Renal cortex interstitium (tissue), 15 donors: ENCODE measurements at places on chromosomes 2 and 18.

GRCh38 chr18:617970-618504 lies 21.2 kb downstream of the CLUL1 start:
- no peak for DNase-seq

DNA sequence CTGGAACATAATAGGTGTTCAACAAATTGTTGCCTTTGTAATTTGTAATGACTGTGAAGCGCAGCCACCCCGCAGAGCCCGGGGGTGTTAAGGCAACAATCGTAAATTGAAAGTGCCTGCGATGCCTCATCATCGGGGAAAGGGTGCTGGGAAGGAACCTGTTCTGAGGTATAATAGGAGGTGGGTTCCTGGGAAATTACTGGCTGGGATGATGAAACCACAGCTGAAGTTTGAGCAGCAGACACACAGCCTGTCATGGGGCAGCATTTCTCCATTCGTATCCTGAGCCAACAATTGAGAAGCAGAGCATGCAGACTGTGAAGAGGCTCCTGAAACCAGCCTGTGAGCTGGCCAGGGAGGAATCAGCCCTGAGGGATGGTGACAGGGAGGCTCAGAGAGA lies 404.0 kb upstream of the MYT1L start:
- no peak for DNase-seq

DNA sequence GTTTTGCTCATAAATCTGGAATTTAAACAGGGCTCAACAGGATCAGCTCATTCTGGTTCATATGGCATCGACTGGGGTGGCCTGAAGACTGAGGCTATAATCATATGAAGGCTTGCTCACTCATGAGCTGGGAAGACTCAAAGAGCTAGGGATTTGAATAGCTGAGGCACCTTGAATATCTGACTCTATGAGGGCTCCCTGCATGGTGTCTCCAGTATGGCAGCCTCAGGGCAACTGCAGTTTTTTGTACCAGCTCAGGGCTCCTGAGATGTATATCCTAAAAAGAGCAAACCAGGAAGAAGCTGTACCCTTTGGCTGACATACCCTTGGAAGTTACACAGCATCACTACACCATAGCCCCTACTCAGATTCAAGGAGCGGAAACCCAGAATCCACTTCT lies 15.3 kb upstream of the GPR39 start:
- no peak for DNase-seq

GRCh38 chr2:6072276-6072675 lies 380.1 kb downstream of the SOX11 start:
- DNase-seq, result no peak

- no peak for DNase-seq
These were observed 29.8 kb downstream of the EPC2 start for GRCh38 chr2:148674063-148675020.

- no peak for DNase-seq
These were observed 8.4 kb upstream of the IER3IP1 start for GRCh38 chr18:47184419-47185050.

- DNase-seq, result no peak
These were observed 91.5 kb upstream of the NOSTRIN start for GRCh38 chr2:168710754-168711467.

DNA sequence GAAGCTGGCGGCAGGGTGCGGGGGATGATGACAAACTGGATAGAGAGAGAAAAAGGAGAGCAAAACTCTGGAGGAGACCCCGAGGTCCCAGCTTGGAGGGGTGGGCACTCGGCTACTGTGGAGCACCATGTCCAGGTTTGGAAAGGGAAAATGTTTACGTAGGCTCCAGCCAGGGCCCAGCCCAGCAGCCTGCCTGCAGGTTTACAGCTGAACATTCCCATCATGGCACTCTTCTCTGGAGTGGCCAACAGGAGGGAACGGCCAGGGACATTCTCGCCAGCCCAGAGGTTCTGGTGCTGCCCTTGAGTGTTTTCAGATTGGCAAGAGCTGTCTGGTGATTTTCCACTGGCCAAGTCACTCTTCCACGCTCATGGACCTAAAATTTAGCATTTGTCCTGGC lies 262.9 kb upstream of the TCF4 start:
- no peak for DNase-seq

DNA sequence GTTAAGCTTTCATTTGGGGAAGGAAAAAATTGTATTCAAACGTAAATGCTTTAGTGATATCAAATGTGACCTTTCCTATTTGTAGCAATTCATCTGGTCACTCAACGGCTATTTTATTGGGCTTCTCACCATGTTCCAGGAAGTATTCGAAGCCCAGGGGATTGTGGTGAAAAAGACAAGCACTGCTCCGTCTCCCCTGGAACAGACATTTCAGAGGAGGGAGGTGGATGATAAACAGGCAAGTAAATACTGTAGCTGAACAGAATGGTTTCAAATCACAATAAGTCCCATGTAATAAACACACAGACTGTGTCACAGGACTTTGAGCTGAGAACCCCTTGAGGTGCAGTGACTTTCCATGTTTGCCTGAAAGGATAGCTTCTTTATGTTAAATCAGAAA lies 464.7 kb upstream of the HNRNPA3 start:
- peak; percentile 34 for DNase-seq

- DNase-seq, result no peak
These were observed 594 bp downstream of the ITM2C start for GRCh38 chr2:230865307-230865765.

DNA sequence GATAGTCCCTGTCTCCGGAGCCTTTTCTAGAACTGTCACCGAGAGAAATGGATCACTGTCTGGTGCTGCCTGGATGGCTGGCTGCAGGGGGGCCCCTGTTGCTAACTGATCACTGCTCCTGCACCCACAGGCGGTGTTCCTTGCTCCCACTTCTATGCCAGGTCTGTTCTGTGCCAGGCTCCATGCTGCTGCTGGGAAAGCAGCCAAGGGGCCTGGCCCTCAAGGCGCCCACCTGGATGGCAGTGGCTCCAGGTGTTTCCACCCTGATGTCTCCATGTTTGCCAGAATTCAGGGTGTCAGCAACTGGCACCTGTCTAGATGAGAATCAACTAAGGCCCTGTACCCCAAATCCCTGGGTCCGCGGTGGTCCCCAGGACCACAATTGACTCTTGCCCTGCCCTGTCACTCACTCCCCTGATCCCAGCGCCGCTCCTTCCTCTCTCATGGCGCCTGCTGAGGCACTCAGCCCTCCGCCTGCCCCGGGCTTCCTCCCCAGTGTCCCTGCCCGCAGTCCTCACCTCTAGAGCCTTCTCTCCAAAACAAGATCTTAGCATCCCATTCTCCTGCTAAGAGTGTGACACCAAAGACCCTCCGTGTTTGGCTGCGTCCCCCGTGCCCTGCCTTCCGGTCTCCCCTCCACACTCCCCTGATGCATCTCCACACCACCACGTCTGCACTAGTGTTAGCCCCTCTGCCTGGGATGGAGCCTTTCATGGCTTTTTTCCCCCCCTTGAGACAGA lies 72.5 kb upstream of the OTOF start:
- DNase-seq, result no peak

DNA sequence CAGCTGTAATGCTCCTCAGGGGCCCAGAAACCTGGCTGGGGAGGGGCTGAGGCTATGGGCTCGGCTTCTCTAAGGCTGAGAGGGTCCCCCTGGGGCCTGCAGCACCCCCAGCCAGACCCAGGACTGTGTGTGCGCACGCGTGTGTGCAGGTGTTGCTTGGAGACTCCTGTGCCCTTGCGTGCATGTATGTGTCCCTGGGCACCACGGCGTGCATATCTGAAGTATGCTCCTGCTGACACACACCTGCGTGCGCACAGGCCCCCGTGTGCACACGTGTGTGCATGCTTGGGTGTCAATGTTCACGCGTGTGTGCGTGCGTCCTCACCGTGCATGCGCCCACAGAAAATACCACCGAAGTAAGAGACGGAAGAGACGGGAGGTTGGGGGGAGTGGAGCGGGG lies 14.9 kb upstream of the ECEL1 start:
- no peak for DNase-seq

- DNase-seq, result no peak
These were observed 58.8 kb downstream of the FECH start for GRCh38 chr18:57527556-57528229.

GRCh38 chr2:80028584-80028983 lies 276.0 kb downstream of the LRRTM1 start:
- DNase-seq, result no peak

- no peak for DNase-seq
These were observed 96.2 kb downstream of the MEIS1 start for GRCh38 chr2:66531155-66531554.

DNA sequence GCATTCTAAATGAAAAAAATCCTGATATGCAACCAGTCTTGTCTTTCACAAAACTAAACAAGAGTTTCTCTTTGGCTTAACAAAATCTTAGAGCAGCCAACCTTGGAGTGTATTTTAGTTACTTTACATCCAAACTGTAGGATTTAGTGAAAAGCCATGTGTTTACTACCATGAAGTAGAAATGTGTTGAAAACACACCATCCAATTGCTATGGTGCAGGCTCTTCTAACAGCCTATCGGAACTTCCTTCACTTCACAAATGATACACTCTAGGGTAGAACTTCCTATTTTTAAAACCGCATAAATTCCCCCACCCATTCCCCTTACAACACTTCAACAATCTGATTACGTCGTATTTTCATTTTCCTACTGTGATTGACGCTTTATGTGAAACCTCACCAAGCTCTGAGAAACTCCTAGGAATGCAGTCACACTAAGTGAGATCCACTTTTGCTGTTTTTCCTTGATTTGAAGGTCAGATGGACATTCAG lies 74.4 kb upstream of the MAP4K4 start:
- no peak for DNase-seq

GRCh38 chr2:225022188-225022587 lies 20.1 kb downstream of the DOCK10 start:
- no peak for DNase-seq

GRCh38 chr2:133235968-133236367 lies 332.3 kb downstream of the NCKAP5 start:
- DNase-seq, result no peak

DNA sequence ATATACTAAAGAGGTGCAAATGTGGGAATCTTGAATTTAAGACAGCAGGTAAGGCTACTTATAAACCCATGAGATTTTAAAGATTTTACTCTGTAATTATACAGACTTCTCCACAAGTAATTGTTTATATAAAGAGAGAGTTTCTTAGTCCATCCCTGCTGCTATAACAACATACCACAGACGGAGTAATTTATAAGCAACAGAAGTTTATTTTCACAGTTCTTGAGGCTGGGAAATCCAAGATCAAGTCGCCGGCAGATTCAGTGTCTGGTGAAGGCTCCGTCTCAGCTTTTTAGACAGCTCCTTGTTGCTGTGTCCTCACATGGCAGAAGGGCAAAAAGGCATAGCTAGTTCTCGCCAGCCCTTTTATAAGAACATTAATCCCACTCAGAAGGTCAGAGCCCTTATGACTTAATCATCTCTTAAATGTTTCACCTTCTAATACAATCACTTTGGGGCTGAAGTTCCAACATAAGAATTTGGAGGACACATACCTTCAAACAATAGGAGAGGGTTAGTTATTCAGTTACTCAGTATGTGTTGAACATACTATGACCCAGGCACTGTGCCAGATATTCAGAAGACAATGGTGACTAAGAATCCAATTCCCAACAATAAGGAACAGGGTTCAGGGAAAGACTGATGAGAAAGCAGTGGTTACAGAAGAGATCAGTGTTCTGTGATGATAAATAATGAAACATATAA lies 466.0 kb downstream of the RIT2 start:
- no peak for DNase-seq

- no peak for DNase-seq
These were observed 39.9 kb downstream of the PLEKHB2 start for GRCh38 chr2:131145040-131145439.

- no peak for DNase-seq
These were observed 141.8 kb downstream of the SMAD2 start for GRCh38 chr18:47788621-47789020.

DNA sequence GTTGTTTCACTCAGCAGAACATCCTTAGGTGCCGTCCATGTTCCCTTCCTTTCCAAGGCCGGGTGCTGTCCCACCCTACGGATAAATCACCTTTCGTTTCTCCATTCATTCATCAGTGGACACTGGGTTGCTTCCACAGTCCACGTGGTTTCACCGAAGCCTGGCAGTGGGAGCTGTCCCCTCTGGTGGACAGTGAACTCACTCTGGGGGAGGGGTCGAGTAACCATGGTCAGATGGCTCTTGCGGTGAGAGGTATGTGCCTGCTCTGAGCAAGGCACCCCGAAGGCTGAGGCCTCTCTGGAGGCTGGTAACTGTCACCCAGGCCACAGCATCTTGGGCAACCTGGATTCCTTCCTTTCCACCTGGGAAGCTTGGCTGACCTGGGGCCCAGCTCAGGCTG lies 61.5 kb upstream of the TWIST2 start:
- DNase-seq, result no peak

DNA sequence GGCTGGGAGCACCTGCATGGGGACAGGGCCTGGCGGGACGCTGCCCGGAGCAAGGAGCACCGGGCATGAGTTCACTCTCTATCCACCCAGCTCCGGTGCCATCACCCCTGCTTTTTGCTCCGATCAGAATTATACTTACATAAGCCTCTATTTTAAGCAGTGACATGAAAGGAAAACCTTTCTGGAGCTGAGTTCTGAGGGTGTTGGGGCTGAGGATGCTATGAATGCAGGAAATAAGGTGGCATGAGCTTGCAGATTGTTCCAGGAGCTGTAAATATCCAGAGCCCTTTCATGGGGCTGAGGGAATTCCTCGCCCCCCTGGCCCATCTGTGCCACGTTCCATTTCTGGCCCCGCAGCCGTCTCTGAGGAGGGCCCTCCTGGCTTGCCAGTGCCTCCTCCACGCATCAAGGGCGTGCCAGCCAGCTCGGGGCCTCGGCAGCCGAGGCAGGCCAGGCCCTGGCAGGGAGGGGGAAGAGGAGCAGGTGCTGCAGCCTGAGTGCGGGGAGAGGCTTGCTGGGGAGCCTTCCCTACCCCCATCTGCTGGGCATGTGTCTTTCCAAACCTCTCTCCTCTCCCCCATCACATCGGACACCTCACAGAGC lies 91.7 kb upstream of the MCFD2 start:
- no peak for DNase-seq

DNA sequence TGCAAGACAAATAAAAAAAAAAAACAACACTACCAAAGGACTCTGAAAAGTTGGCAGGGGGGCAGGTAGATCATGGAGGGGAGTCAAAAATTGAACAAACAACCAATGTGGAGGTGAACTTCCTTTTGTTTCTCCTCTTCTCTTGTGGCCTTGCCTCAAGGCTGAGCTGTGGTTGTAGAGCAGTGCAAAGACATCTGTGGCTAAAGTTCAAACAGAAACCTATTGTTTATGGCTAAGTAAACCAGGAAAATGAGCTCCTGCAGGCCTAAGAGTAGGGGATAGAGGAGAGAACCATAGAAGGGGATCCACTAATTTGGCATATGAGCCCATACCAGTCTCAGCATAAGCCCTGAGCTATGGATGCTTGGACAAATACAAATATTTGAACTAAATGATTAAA lies 40.2 kb upstream of the EGR4 start:
- DNase-seq, result no peak

GRCh38 chr18:76522122-76522503 lies 27.1 kb upstream of the ZNF516 start:
- no peak for DNase-seq
